ENCODE measurements at places on chromosomes 5 and 9. TPM values are rescaled to one million over a fixed set of nuclear protein-coding genes. Genes with fewer than 3 reads are reported as not detected.

AHRR gene
- total RNA-seq: 20.0 TPM

PRR16 gene
- total RNA-seq: not detected

PCDHGB4 gene
- 0.17 TPM for total RNA-seq

TPPP gene
- total RNA-seq: not detected

SLC45A2 gene
- total RNA-seq: 0.34 TPM

SLC6A19 gene
- total RNA-seq: not detected

SAXO1 gene
- not detected for total RNA-seq

ZNF483 gene
- total RNA-seq: 4.7 TPM

FOXD4L5 gene
- 0.32 TPM for total RNA-seq

PHF24 gene
- not detected for total RNA-seq

PCDHGA12 gene
- 0.12 TPM for total RNA-seq

GFI1B gene
- not detected for total RNA-seq

RAD23B gene
- 103 TPM for total RNA-seq

CARD6 gene
- 6.3 TPM for total RNA-seq
